Dermis microvascular lymphatic vessel endothelial cell (primary cell): ENCODE measurements at places on chromosomes 3 and 15. TPM values are rescaled to one million over a fixed set of nuclear protein-coding genes. Genes with fewer than 3 reads are reported as not detected.

DNA sequence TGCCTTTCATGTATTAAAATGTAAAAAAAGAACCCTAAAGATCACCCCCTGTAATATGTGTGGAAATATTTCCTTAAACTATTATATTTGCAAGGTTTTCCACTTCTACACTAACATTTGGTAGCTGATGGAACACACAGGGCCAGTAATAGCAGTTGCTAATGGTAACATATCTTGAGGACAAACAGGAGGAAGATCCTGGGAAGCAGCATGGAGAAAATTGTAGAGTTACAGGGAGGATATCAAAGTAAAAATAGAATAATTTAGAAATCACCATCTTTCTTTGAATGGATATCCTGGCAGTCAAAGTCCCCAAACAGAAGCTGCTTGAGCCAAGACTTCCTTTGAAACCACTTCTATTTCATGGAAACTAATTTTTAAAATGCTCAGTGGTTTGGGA, 29.5 kb upstream of the OSTN start:
- DNase-seq: no peak

DNA sequence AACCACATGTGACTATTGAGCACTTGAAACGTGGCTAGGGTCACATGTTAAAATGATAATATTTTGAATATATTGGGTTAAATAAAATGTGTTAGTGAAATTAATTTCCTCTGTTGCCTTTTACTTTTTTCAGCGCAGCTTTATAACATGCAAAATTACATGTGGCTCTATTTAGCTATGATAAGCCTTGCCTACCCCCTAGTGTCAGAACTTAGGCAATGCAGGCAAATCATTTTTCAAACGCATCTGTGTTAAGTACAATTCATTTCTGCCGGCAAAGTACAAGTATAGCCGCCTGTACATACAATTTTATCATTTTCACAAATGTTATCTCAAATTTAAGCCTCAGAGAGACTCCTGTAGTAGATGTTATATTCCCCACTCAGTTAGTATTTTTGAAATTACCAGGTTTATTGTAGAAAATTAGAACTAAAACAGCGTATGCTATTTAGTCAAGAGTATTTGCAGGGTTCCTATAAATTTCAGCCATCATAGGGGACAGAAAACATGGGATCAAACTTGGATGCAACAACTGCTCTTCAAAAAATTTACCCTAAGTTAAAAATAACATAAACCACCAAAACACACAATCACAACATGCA, 56.1 kb downstream of the TAFA4 start:
- peak; percentile 75 for DNase-seq

CCR5 gene
- total RNA-seq: not detected in 2 replicates

DNA sequence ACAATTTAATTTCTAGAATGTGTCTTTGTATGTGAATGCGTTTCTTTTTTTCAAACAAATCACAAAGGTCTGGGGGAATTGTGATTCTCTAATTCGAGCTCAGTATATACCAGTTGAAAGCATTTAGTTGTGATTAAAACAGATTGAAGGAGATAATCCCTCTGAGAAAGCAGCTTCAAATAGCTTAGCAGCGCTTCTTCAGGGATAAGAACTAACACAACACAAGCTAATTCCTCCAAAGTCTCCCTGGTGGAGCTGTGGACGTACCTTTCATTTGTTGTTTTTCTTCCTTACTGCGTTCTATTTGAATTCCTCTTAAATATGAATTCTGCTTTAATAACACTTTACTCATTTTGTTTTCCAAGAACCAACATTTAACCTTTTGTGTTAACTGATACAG, 286.7 kb downstream of the ROBO2 start:
- DNase-seq: no peak

GRCh38 chr3:73874606-73875369, 250.0 kb upstream of the PDZRN3 start:
- DNase-seq: no peak

SH2D7 gene
- not detected in 2 replicates for total RNA-seq

GRCh38 chr3:6739288-6739687, 121.6 kb upstream of the GRM7 start:
- DNase-seq: no peak

DNA sequence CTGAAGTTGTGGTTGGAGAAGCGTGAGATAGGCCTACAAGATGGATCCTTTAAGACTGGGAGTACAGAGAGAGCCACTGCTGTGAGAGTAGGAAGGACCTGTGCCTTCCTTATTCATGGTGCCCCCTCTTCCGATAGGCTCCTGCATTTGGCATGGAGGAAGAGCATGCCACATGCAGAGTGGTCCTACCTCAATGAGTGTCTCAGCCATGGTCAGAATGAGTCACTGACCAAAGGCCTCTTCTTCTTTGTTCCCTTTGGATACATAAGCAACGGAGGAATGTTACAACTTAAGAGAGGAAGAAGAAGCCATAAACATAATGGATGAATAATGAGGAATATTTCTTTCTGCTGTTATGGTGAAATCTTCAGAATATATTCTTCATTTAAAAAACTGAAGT, 681.2 kb upstream of the GRM7 start:
- DNase-seq: no peak

GRCh38 chr3:11006986-11007933, 14.7 kb downstream of the SLC6A1 start:
- no peak for DNase-seq

DNA sequence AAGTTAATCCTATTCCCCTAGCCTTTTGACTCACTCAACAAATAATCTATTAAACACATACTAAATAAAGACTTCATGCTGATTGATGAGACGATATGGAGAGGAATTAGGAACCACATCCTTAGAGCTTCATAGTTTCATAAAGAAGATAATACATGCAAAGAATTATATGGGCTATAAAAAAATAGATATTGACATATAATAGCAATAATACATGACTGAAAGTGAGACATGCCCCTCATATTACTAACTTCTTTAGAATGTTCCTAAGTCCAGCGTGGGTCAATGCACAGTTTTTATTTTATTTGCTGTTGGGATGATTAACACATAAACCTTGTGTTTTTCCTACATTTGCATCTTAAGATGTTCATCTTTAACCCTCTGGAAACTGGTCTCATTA, 32.2 kb downstream of the SUCNR1 start:
- DNase-seq: no peak

- no peak for DNase-seq
Observed at GRCh38 chr15:77479015-77479414, 58.3 kb downstream of the HMG20A start.

CEMIP gene
- total RNA-seq: 0.26 and 0.38 TPM in 2 replicates

DNA sequence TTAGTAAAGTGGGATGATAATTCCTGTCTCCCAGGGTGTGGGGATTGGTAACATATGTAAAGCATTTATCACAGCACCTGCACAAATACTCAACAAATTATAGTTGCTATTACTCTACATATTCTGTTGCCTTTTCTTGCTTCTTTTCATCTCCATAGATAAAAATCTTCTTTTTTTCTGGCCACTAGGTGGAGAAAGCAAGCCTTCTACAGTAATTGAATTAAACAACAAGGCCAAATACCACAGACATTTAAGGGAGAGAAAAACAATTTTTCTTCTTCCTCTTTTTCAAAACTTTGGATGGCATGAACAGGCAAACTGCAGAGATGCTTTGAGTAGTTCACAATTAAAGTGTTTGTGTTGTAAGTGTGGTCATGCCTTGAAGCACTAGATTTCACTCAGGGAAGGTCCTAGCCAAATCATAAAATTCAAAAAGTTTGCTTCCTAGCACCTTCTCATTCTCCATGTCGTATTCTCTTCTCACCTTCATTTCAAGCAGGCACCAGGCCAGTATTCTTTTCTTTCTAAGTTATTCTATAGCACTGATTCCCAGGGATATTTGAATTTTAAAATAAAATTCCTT, 493.4 kb upstream of the TGFBR2 start:
- peak; percentile 60 for DNase-seq

CCDC13 gene
- total RNA-seq: 0.13 and 0.25 TPM in 2 replicates

DNA sequence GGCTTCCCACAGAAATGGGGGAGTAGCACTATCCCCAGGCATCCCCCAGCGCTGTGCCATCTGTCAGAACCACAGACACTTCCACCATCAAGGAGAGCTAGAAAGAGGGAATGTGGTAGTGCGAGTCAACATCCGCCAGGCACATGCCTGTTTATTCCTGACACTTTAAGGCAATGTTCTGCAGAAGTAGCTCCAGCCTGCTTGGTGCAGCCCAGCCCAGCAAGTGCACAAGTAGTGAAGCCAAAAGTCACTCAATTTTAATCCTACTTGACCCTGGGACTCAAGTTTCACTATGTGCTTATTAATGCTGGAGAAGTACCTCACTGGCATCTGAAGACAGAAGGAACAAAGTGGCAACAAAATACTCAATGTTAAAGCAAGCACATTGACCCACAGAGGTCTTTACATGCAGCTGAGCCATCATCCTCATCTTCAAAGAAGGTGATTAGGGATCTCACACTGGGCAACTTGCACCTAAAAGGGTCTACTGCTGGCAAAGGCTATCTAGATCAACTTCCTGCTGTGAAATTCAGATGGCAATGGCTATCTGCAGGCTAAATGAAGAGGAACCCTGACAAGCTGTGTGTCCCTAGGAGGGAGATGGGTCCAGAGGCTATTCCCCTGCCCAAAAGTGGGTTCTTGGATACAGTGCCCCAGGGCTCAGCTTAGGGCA, 61.4 kb upstream of the CLDN18 start:
- DNase-seq: no peak

DNA sequence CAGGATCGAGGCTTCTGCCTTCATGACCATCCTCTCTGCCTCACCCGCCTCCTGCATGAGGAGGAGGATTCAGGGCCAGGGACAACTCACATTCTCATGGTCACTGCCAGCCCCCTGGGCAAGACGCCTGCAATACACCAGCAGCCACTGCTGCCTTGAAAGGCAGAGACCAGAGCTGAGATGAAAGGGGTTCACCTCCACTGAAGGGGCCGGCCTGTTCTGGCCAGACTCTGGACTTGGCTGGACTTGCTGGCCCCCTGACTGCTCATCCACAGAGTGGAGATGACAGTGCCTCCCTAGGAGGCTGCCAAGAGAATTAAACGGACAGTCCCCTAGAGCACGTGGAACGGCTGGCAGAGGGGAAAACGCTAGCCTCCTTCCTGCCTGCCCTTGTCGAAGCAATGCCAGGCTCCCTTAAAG, 35.2 kb downstream of the MGLL start:
- no peak for DNase-seq

- no peak for DNase-seq
Observed at GRCh38 chr3:15666277-15666676, 64.7 kb downstream of the BTD start.

DNA sequence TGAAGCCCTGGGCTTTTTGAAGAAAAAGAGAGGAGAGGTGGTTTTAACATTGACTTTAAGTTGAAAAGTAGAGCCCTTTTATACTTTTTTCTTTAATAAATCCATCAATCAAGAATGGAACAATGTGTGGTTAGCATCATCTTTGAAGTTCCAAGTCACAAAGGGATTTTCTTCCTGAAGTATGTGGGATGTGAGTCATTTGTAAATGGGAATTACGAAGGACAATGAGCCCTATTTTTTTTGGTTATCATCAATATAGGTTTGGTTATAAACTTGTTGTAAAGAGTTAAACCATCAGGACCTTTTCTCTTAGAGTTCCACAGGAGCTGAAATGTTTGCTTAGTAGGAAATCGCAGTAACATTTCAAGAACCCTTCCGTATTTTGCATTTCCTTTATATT, 38.3 kb downstream of the PIK3CA start:
- DNase-seq: peak; percentile 15

GRCh38 chr15:92365084-92365483, 28.6 kb upstream of the ST8SIA2 start:
- no peak for DNase-seq

GRCh38 chr15:83978588-83978987, 257.0 kb upstream of the GOLGA6L4 start:
- DNase-seq: no peak

DNA sequence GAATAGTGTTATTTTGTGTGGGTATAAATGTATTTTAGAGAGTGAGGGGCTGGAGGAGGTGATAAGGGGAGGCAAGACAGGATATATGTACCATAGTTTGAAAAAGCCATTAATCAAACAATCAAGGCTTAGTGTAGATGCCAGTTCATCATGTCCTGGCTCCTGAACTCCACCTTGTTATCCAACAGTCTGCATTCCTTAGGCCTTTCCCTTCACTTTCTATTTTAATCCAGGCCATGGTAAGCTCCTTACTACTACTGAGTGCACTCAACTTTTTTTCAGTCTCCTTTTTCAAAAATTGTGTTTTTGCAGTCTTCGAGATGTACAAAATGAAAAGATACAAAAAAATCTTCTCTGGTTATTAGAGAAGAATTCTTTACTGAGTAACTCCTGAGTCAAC, 700.5 kb upstream of the NAALADL2 start:
- no peak for DNase-seq

DNA sequence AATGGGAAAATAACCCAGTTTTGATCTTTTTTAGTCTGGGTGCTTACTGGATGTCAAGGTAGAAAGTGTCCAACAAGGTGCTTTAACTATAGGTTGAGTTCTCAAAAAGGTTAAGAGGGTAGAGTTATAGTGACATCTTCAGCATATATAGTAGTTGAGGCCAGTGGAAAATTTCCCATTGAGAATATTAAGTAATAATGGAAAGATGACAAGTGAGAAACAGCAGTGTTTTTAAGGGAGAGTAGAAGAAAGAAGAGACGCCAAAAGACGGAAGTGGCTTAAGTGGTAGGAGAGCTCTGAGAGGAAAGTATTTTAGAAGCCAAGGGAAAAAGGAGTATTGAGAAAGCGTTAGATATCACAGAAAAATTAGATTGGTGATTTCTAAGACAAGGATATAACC, 10.6 kb downstream of the SPRED1 start:
- no peak for DNase-seq

NRG4 gene
- not detected in 2 replicates for total RNA-seq

- DNase-seq: peak; percentile 7
Observed at GRCh38 chr3:195458316-195458717, 15.5 kb upstream of the ACAP2 start.

DNA sequence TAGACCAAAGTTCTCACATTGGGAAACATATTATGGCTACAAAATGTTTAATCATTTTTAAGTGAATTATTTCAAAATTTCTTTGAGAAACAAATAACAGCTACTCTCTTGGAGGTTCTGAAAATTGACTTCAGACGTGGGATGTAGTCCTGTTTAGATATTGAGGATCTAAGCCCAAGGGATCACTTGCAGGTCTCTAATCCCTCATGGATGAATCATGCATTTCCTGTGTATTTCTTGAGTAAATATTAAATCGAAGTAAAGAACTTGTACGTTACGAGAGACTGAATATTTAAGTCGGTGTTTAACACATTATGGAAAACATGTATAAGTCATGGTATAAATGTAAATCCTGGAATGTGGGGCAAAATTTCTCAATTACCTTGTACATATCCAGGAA, 119.8 kb downstream of the EPHA3 start:
- DNase-seq: no peak

DNA sequence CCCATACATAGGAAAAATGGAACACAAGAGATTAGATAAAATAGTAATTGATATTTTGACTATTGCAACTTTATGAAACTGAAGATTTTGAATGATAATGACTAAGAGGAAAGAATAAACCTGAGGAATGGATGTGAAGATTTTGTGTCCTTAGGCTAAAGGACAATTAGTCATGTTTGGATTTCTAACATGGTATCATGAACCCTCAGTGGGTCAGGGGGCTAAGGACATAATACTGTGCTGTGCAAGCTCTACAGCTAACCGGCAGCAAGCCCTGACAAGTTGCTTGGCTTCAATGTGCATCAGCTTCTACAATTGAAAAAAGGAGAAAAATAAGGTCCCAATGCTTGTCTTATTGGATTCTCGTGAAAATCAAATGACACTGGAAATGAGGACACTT, 491.0 kb downstream of the MECOM start:
- no peak for DNase-seq

RBP2 gene
- not detected in 2 replicates for total RNA-seq

ZNF148 gene
- 17.6 and 22.1 TPM in 2 replicates for total RNA-seq

- DNase-seq: no peak
Observed at GRCh38 chr3:183845608-183846288, 20.4 kb upstream of the MAP6D1 start.
